Hematopoietic multipotent progenitor cell treated with erythropoietin and hydrocortisone succinate and interleukin-3 and kit ligand, for 17 days (in vitro differentiated cells): ENCODE measurements at places on chromosomes 6 and 20.

GRCh38 chr20:41386502-41387427 is 20.1 kb upstream of the EMILIN3 start:
- no peak for DNase-seq

DNA sequence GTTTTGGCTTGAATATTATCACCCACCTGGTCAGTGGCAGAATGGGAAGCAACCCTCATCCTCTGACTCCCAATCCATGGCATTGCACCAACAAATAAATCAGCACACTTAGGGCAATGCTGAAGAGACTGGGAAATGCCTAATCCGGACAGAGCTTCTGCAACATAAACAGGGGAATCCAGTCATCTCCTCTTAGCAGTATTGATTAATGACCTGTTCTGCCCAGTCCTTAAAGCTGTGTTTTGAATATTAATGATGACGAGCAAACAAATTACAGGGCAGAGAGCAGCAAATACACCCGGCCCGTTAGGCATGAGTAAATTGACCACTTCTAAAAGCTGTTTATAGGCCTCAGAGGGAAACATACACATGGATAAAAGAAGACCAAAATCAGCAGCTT is 77.0 kb upstream of the B3GAT2 start:
- DNase-seq, result no peak

DNA sequence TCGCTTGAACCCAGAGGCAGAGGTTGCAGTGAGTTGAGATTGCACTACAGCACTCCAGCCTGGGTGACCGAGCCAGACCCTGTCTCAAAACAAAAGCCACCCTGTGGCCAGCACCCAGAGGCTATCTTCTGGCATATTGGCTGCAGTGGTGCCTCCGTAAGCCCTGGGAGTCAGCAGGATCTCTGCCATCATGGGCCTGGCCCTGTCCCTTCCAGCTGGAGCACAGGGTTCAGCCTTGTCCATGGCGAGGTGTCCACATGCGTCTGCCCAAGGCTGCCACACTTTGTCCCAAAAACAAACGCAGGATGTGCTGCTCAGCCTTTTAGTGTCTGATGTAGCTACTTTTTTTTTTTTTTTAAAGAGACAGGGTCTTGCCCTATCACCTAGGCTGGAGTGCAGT is 15.4 kb upstream of the MTG2 start:
- no peak for DNase-seq

DNA sequence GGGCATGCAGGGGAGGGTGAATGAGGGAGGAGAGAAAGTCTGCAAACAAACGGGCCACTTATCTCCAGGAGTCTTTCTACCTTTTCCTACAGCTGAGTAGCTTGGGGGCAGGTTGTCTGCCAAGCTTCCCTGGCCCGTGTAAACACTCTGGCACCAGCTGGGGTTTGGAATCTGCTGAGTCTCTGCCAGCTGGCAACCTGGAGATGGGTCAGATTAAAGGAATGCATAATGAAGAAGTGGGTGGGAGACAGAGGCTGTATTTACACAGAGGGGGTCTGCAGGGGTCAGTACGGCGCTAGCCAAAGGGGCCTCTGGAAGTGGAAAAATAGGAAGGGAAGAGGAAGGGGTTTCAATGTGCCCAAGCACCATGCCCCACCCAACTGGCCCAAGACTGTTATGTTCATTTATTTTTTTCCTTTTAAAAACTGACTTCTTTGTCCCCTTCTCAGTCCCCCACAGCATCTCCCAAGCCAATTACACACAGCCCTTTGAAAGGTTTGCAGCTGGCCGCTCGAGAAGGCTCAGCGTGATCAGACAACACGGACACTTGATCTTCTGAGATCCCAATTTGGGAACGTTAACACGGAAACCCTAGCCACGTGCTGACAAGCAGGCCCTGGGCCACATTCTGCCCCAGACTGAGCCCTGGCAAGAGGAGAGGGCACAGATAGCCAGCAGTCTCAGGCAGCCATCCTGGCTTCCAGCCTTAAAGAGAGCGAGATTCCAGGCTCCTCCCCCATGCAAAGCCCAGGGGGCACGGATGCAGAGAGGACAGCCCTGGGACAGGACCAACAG is 25.2 kb downstream of the TRAM2 start:
- DNase-seq, result no peak

GRCh38 chr6:147986846-147987245 is 355.8 kb upstream of the SASH1 start:
- DNase-seq, result no peak

GRCh38 chr20:34925981-34926380 is 29.6 kb downstream of the GSS start:
- no peak for DNase-seq

DNA sequence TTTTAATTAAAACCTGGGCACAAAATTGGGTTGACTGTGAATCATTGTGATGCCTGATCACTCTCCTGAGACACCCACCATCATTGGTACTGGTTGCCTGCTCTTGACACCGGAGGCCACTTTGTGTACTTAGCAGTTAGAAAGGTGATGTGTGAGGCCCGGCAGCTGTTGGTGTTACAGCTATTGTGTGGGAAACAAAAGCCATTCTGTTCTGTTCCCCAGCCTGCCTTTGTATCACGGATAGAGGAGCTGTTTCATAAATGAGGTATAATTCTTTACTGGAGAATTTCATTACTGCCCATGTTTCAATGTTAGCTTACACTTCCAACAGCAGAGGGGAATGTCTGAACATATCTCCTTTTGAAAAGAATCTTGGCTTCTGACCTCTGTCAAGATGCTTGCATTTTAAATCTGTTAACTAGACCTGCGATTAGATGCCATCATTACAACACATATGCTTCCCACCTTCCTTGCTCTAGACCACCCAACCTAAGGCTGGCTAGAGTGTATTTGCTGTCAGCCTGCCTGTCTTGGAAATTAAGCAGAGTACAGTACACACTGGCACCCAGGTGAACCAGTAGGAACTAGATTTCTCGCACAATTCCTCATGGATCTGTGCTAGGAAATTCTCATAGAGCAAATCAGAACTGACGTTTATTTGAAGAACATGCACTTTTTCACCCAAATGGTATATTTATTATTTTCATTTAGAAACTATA is 142.4 kb upstream of the INSM1 start:
- no peak for DNase-seq

- DNase-seq, result no peak
Measured at GRCh38 chr20:5432030-5432429, 115.3 kb upstream of the PROKR2 start.

GRCh38 chr6:39193201-39193791 is 36.0 kb downstream of the KCNK5 start:
- no peak for DNase-seq
